ENCODE measurements at places on chromosomes 6 and 20. TPM values are rescaled to one million over a fixed set of nuclear protein-coding genes. Genes with fewer than 3 reads are reported as not detected.

Gene MCM3
- polyA plus RNA-seq, result 56.1 TPM

Gene AIF1
- 5.6 TPM for polyA plus RNA-seq

Gene EEF1A2
- polyA plus RNA-seq, result not detected

Gene TFAP2D
- not detected for polyA plus RNA-seq

Gene ANGPT4
- not detected for polyA plus RNA-seq

Gene SMLR1
- polyA plus RNA-seq, result not detected

Gene NHLRC1
- 0.40 TPM for polyA plus RNA-seq

Gene ARHGAP18
- 3.5 TPM for polyA plus RNA-seq

Gene GLP1R
- not detected for polyA plus RNA-seq

Gene DUSP22
- 126 TPM for polyA plus RNA-seq

Gene SDCBP2
- polyA plus RNA-seq, result 0.91 TPM

Gene PRL
- polyA plus RNA-seq, result not detected

Gene ERVFRD-1
- polyA plus RNA-seq, result not detected
